NCI-H1694 treated with DMSO at 0.1 percent for 48 hours (cell line): ENCODE measurements at places on chromosomes 5 and 9.

DNA sequence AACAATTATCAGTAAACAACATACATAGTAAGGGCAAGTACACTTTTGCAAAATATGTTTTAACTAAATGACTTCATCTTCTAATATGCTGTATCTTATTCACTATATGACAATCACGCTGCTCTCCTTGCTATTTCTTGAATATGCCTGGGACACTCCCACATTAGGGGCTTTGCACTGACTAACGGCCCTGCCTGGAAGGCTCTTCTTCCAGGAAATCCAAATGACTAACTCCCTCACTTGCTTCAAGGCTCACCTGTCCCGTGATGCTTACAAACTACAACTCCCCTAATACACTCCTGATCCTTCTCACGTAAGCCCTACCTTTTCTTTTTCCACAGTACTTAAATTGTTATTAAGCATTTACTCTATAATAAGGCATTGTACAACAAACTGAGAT, 10.6 kb downstream of the ERP44 start:
- DNase-seq = no peak

DNA sequence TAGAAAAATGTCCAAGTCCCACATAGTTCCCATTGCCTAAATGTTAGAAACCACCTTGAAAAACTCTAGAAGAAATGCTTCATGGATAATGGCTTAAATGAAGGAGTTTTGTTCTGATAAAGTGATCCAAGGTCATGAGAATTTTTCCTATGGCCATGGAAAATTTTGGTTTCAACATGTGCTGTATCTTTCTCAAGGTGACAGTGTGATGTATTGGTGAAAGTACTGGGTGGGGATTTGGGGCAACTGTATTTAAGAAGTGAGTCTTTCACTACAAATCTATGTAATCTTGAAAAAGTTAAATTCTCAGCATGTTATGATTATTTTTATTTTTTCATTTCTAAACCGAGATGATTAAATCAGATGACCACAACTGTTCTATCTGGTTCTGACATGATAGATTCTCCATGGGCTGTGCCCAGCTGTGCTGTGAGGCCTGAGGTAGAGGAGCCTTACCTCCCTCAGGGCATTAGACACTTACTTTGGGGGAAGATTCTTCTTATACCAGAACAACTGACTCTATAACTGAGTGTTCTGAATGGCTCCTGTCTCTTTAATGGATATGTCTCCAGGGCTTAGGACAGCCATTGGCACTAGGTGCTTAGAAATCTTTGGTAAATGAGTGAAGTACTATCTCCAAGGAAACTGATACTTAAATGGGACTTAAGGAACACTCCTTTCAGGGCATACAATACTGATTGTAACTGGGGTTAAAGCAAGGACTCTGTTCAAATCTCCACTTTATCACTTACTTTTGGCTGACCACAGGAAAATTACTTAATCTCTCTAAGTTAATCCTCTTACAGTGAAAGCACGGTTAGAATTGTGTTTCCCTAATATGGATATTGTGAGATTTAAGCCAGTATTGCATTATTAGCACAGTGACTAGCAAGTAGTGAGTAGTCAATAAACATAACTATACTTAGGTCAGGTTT, 397.4 kb upstream of the MEF2C start:
- no peak for DNase-seq

DNA sequence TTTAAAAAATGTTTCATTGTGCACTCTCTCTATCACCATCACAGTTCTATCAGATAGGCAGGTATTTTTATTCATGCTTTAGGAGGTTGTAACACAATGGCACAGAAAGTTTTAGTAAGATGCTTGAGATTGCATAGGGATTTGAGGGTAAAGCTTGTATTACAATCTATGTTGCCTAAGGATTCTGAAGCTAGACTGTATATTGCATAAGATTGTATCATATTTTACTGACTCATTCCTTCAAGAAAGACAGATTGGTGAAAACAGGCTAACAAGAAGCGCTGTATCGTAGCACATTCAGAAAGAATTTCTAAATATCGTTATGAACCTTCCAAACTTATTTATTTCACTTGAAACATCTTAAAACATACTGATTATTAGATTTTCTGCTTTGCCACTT, 577.7 kb downstream of the EBF1 start:
- DNase-seq = no peak

DNA sequence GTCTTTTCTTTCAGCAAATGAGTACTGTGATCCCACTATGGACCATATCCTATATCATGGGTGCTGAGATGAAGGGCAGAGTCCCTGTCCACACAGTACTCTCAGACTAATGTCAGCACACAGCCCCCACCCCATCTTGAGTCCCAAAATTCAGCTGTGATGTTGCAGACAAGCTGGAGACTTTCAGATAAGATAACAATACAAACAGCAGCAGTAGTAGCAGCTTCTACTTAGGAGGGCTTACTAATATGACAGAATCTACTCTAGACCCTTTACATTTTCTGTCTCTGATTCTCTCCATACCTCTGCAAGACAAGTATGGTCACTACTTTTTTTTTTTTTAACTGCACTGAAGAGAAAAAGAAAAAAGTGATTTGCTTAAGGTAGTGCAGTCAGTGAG, 129.1 kb upstream of the TRIM32 start:
- no peak for DNase-seq
